ENCODE measurements at places on chromosomes 5 and 9.

- DNase-seq: no peak
Observed at GRCh38 chr5:93782978-93783377, 41.6 kb upstream of the POU5F2 start.

GRCh38 chr5:170151097-170151831 lies 45.6 kb downstream of the FOXI1 start:
- DNase-seq: no peak

GRCh38 chr5:130874861-130875417 lies 290.1 kb downstream of the HINT1 start:
- no peak for DNase-seq

GRCh38 chr5:54743997-54744788 lies 226.6 kb downstream of the SNX18 start:
- peak; percentile 13 for DNase-seq

DNA sequence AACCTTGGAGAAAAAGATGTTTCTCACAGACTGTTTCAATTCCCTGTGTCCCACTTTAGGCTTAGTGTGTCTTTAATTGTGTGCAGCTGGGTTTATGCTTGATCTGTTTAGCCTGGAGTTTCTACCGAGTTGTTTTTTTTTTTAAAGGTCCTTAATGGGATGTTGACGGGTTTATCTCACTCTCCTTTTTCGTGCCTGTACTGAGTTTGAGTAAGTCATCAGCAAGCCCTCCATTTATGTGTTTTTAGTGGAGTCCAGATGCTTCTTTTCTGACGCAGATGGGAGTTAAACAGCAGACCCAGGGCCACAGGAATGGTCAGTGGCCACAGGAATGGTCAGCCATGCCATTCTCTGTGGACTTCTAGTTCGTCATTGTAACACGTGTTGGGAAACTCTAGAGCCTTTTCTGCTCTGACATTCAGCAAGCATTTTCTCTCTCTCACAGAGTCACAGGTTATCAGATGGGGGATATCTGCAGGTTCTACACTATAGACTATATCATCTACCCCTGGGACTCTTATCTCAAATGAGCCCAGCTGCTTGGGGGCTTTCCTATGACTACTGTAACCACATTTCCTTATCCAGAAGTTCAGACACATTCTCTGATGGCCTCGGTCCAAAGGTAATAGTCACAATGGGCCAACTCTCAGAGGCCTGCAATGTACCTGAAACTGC lies 190.5 kb downstream of the TTLL11 start:
- DNase-seq: no peak

- no peak for DNase-seq
Observed at GRCh38 chr5:95631255-95631958, 11.5 kb downstream of the GPR150 start.

DNA sequence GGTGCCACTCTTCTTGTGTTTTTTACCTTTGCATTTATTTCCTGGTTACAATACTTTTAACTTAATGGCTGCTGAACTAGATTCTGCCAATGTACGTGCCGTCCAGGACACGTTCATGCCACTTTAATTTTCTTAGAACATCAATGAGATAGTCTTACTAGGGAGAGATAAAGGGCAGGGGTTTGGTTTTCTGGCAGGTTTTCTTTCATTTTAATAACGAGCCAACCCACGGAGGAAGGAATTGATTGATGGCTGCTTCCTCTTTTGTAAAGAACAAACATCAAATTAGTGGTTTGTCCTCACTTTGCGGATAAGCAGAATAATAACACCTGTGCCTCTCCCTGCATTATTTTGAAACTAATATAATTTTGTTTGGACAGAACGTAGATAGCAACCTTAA lies 135.7 kb downstream of the DOCK8 start:
- no peak for DNase-seq

DNA sequence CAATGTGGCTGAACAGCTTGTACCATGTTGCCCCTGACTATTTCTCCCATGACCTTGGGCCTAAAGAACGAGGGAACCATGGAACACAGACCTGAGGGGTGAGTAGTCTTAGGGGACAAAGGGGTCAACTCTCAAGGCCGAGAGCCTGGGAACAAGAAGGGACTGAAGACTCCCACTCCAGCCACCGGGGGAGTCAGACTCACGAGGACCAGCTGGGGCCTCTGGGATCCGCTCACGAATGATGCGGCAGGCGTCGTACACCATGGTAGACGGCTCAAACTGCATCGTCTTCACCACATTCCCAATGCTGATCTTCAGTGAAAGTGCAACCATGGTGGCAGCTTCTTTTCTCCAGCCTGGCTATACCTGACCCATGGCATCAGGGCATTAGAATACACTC lies 6.6 kb downstream of the TLN1 start:
- no peak for DNase-seq

- no peak for DNase-seq
Observed at GRCh38 chr9:89022902-89023301, 31.6 kb downstream of the S1PR3 start.

- no peak for DNase-seq
Observed at GRCh38 chr9:29060041-29060440, 1486.8 kb upstream of the C9orf72 start.

DNA sequence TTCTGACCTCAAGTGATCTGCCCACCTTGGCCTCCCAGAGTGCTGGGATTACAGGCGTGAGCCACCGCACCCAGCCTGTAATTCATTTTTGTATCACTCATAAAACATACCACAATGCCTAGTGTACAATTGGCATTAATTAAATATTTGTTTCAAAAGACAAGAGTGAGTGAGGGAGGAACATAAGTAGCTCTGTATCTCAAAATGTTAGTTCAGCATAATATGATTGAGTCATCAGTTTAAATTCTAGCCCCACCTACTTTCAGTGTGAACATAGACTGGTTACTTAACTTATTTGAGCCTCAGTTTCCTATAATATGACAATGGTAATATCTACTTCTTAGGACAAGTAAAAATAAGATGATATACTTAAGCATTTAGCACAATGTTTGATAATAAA lies 26.9 kb downstream of the INVS start:
- DNase-seq: no peak

DNA sequence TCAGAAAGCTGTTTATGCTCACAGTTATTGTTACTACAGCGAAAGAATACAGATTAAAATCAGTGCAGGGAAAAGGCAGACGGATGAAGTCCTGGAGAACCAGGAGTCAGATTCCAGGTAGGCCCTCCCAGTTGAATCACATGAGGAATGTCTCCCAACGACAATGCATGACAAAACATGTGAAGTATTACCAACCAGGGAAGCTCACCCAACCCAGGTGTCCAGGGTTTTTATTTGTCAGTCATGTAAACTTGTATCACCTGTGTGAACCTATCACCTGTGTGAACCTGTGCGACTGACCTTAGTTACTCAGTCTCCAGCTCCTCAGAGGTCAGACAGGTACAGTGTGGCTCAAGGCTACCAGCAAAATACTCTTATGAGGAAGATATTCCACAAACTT lies 63.9 kb downstream of the KIAA1958 start:
- DNase-seq: no peak

GRCh38 chr9:99405359-99405758 lies 183.3 kb downstream of the SEC61B start:
- no peak for DNase-seq

- DNase-seq: no peak
Observed at GRCh38 chr5:78644741-78645300, 3.8 kb downstream of the LHFPL2 start.

- no peak for DNase-seq
Observed at GRCh38 chr5:82570-82969, 9.4 kb upstream of the PLEKHG4B start.

DNA sequence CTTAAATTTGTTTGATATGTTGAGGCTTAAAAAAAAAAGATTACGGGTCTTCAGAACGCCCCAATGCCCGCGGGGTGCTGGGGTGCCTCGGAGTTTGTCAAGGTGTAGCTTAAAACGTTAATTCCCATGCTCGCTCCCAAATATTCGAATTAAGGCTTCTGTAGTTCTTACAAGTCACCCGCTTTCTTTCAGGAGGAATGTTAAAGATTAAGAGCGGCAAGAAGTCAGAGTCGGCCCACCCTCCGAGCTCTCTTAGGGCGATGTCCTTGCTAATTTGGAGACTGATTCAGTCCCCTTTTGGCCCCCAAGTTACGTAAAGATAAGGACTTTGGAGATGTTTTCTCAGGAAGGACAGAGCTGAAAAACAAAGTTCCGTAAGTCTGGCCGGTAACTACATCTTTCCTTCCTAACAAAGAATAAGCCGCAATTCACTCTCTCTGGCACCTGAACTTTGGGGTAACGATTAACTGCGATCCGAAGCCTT lies 746 bp upstream of the NPM1 start:
- DNase-seq: no peak

DNA sequence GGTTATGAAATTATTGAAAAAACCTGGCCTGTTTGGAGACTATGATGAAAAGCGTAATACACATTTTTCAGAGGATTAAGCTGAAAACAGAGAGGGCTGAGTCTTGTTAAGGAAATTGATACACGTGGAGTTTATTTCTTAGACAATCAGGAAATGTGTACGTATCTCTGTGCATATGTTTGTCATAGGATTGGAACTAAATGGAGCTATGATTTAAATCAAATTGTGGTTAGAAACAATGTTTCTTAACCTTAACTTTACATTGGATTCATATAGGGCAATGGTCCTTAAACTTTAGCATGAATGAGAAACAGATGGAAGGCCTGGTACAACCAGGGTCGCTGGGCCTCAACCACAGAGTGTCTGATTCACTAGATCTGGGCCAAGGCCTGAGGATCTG lies 451.6 kb downstream of the CDH18 start:
- DNase-seq: no peak

DNA sequence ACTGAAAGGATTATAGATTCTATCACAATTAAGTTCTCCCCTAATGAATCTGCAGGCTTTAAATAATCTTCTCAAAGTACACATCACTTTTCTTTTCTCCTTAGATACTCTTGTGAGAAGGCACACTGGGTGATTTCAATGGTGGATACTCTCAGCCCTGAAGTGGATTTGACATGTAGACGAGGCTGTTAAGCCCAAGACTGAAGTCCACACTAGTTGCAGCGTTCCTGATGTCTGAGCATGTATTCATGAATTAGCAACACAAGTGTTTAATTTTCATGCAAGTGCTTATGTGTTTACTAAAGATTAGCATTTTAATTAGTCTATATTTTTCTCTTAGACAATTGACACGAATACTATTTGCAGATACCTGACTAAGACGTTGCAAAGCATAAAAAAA lies 218.9 kb downstream of the TMEM161B start:
- no peak for DNase-seq

GRCh38 chr9:136058801-136059302 lies 36.2 kb downstream of the NACC2 start:
- no peak for DNase-seq

DNA sequence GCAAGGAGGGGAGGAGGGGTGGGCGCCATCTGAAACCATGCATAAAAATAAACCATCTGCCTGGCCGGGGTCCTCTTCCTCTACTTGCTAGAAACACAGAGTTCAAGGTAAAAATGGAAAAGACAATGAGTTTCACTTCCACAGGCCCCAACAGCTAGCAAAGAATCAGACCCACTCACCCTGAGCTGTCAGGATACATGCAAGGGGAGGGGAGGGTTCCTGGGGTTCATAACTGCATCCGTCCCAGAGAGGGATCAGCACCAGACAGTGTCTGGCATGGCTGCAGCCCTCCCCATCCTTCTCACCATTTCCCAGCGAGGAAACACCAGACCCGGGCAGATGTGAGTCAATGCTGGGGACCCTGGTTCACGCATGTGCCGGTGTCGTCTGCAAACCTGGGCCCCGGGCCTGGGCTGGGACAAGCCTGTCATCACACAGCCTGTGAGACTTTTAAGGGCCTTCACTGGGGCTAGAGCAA lies 55.4 kb downstream of the SEMA4D start:
- DNase-seq: no peak

DNA sequence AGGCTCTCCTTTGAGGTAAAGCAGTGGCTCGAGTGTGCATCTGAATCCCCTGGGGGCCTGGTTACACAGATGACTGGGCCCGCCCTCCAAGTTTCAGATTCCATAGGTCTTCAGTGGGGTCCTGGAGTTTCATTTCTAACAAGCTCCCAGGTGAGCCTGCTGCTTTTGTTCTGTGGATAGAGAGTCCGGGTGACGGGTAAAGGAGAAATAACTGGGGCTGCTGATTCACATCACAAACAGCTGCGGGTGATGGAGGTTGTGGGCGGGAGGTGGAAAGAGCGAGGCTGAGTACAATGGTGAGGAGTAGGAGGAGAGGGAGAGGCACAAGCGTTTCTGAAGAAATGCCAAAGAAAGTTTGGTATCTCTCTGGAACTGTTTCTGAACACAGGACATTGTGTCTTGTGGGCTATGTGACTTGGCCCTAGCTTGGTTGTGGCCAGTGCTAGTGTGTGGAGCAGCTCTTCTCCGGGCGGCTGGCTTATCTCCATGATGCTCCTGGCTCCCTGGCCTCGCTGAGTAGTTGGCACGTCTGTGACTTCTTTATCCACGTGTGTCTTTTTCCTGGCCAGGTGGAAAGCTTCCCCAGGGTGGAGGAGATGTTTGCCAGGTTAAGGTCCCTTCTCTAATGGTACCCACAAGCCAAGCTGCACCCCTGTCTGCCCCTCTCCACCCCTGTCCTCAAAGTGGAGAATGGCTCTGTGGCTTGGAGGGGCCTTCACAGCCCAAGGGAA lies 61.7 kb downstream of the HSPA4 start:
- DNase-seq: no peak

GRCh38 chr5:142548739-142549275 lies 137.1 kb downstream of the FGF1 start:
- no peak for DNase-seq

DNA sequence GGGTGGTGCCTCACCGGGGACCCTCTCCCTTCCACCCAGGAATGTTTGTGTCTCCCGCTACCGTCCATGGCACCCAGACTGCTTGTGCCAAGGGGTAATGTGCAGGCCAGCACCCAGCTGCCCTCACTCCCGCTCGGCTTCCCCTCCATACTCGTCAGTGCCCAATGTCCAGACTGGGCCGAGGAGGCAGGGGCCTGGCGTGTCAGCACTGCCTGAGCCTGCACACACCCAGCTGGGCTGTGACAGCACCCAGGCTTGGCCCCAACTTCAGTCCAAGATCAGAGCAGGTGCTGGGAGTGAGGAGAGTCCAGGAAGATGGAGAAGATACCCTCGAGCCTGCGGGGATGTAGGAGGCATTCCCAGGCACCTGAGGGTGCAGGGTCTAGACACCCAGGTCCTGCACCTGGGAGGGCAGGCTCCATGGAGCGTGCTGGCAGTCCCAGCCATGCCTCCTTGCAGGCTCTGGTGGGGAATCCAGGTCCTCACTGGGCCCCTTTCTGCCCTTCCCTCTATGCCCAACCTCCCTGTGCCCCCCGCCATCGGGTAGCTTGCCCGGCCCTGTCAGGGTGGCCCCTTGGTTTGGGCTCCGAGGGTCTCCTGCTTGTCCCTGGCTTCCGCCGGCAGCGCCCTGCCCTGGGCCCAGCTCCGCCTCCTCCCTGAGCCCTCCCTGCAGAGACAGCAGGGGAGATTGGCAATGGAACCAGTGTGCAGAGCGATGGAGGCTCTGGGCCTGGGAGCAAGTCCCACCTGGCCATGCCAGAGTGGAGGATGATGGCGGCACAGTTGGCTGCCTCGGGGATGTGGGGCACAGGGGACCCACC lies 250.8 kb upstream of the EDIL3 start:
- no peak for DNase-seq

GRCh38 chr9:6711403-6711802 lies 46.4 kb upstream of the KDM4C start:
- DNase-seq: no peak

- no peak for DNase-seq
Observed at GRCh38 chr5:68739752-68740151, 354.1 kb upstream of the SLC30A5 start.

All from effector memory CD4-positive, alpha-beta T cell (primary cell).